ENCODE measurements at places on chromosomes 5 and 9.
A peak's percentile ranks its signal among the peaks of the same experiment; 100 is the strongest.

- DNase-seq, result no peak
These were observed 33.9 kb downstream of the UNC13B start for GRCh38 chr9:35195683-35196082.

DNA sequence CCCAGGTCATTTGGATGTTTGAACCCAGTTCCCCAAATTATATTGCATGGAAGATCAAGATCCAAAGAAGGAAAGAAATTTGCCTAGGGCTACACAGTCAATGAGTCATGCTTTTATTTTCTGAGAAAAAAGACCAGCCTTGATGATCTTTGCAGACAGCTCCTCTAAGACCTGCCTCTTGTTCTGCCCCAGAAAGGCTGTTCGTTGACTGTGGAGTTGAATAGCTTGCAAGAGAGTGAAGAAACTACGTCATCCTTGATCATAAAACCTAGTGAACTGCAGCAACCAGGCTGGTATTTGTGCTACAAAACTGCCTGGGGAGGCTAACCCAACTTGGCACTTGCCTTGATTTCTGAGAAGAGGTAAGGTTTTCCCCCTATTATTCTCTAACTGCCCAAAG is 263.9 kb downstream of the PAPPA start:
- DNase-seq, result no peak

DNA sequence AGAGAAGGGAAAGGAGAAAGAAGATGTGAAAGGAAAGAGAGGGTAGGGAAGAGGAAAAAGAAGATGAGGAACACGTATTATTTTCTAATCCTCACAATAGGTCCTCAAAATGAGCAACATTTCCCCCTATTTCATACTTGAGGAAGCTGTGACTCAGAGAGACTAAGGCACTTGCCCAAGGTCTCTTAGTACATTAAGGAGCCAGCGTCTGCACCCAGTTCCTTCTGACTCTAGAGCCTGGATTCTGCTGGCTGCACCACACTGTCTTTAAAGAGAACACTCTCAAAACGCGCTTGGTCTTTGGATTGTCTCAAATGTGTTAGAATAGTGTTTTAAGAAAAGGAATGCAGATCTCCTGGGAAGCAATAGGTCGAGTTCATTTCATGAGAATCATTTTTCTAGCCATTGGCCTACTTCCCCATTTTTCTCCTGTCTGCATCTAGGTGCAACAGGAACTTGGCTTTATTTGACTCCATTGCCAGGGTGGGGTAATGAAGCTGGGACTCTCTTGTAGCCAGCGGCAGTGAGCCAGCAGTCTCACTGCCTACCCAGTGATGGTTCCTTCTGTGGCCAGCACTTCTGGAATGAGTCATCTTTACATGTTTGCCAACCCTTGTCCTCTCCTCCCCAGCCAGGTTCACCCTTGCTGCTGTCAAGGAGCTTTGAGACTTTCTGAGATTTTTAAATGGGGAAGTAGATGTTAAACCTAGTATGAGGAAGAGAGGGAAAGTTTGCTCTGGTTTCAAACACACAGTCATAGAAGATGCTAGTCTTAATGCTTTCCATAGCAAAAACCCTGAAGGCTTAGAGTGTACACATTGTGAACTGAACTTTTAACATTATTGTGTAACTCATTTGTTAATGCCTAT is 82.7 kb downstream of the DOCK8 start:
- no peak for DNase-seq

DNA sequence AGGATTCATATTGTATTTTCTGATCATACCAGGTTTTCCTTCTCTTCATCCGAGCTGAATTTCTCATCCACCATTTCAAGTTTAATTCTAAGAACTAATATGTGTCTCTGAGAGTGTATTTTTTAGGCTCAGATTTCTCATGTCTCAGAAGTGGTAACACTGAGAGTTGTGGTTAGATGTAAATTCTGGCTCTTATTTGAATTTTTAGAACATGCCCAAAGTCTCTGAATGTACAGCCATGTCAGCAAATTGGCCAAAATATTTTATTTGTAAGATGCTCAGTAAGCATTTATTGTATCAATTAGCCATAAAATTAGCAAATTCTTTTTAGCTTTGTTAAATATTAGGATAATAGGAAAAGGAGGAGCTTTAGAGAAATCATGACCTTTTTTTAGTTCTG is 16.6 kb downstream of the SV2C start:
- no peak for DNase-seq

DNA sequence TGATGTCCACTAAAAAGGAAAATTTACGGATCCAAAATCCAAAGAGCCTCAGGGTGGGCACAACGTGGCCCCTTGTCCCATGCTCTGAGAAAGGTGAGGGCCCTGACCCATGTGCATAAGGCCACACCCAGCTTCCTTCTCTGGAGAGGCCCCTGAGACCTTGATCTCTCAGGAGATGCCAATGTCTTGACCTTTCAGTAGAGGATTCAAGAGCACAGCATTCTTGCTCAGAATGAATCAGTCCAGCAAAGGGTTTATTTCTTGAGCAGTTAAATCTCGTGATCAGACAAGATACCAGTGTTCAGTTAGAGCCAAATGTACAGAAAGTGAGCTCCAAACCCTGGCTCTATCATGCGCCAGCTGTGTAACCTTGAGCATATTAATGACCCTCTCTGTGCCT is 115.9 kb upstream of the DAPK1 start:
- no peak for DNase-seq

GRCh38 chr9:121463026-121463807 is 36.4 kb downstream of the GGTA1 start:
- DNase-seq, result peak; percentile 28

DNA sequence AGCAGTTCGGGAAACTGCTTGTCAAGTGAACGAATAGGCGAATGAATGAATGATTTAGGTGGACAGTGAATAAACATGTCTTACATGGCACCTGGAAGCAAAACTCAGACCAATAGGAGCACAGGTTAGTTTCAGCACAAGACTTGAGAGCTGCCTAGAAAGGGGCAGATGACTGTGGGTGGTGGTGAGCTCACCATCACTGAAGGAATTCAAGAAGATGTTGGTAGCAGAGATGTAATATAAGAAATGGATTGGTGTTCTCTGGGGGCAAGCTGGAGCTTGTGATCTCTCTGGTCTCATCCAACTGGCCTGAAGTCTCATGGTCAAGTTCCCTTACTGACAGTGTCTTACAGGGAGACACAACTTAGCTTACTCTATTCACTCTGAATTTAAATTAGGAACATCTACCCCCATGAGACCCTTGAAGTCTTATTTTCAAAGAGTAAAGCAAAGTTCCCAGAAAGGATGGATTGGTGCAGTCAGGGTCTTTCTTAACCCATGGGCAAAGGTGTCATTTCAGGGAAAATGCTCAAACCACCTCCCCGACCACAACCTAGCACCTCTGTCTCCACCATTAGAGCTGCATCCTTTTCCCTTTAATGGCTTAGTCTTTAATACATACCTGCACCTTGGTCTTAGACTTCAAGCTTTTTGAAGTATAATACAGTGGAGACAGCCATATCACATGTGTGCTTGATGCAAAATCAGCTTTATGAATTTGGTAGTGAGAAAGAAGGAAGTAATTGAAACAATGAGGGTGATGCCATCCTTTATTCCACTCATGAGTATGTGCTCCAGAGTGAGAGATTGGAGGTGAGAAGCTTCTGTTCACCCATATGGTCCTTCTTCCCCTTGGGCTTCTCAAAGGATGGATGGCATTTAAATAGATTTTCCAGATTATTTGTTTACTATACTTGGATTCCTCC is 5.1 kb downstream of the LCP2 start:
- no peak for DNase-seq

GRCh38 chr5:149711338-149711737 is 18.8 kb upstream of the PPARGC1B start:
- DNase-seq, result no peak

GRCh38 chr9:90629991-90630390 is 12.6 kb downstream of the DIRAS2 start:
- no peak for DNase-seq

GRCh38 chr9:113992276-113992951 is 85.7 kb downstream of the AMBP start:
- no peak for DNase-seq

GRCh38 chr5:65141493-65141892 is 340.2 kb downstream of the ADAMTS6 start:
- DNase-seq, result no peak

DNA sequence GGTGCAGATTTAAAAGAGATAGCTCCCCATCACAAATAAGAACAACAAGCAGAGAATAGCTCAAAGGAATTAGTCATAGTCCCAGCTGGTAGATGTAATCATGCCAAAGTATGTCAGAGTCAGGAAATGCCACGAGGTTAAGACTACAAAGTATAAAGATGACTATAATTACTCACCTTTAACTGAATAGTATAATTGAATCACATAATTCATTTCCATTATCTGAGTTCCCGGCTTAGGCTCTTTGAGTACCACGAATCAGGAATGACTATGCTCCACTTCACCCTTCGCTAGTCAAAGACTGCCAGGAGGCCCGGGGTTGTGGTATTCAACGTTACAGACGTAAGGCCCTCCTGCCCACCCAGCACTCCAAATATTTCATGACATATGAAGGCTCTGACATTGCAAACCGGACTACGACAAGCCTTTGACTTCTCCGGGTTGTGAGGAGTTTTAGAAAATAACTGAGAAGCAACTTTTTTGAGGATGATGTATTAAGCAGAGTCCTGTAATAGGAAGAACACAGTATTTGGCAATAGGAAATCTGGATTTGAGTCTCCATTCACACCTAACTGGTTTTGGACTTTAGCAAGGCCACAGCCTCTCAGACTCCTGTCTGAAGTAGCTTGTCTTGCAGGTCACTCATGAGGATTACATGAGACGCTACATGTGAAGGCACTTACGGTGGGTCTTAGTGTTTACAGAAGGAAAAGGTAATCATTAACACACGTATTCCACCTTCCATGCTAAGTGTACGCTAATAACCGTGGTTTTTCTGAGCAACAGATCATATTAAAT is 64.6 kb downstream of the ENC1 start:
- peak; percentile 47 for DNase-seq

DNA sequence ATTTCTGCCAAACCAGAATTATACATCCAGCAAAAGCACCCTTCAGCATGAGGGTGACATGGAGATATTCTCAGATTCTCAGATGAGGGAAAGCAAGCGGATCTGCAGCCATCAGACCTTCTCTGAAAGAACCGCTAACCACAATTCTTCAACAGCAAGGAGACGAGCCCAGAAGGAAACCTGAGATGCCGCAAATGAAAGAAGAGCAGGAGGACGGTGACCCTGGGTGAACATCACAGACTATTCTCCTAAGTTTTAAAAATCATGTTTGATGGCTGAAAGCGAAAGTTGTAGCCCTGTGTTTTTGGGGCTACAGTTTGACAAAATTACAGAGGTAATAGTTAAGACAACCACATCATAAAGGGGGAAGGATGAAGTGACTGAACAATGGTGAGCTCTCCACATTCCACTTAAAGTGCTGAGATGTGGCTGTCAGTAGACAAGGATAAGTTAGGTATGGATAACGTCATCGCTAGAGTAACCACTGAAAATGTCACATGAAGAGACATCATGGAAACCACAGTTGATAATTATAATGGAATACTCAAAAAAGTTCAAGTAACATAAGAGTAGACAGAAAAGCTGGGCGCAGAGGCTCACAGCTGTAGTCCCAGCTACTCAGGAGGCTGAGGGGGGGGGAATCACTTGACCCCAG is 31.5 kb upstream of the NSMF start:
- DNase-seq, result no peak

- DNase-seq, result no peak
These were observed 289.2 kb upstream of the PTGER4 start for GRCh38 chr5:40390281-40391149.

DNA sequence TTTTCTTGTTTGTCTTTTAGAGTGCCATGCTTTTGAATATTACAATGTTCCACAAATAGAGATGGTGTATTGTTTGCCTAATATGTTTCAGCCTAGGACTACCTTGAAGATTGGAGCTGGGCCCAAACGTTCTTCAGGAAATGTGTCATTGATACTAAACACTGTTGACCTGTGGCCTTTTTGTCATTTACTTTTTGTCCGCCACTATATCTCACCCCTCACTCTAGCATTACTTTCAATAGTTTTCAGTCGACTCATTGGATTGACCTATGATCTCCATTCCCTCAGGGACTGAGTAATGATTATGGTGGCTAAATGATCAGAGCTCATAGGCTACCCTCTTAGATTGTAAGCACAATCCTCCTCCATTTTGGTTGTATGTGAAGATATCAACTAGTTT is 115.8 kb downstream of the NUDT12 start:
- peak; percentile 28 for DNase-seq

DNA sequence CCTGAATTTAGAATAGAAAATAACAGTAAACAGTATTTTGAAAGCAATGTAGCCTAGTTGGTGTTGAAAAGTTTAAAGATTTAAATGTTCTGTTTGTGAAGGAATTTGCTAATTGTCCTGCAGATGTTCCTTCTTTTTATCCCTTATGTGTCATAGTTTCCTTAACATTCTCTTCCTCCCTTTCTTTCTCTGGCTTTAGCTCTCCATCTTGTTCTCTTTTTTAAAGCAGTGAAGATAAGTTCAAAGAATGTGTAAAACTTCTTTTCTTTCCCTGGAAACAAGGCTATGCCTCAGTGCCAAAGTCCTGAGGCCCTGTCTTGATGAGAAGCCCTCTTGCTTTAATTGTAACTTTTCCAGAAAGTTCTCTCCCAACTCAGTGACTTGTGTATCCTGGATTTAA is 24.4 kb upstream of the GAS1 start:
- no peak for DNase-seq

GRCh38 chr5:103340717-103341388 is 82.3 kb downstream of the MACIR start:
- no peak for DNase-seq

DNA sequence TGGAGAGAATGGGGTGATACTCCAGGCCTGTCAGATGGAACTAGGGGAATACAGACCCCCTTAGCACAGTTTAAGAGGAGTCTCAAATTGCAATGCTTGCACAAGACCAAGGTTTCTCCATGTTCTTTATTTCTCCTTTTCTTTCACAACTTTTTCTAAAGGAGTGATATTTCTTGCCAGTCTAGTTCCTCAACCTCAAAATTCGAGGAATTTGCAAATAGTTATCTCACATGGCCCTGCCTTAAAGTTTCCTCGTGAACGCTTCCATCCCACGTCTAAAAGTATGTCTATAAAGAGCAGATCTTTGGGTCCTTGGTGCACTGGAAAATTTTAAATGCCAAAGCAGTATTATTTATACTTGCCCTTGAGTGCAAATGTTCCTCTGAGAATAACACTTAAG is 373.8 kb upstream of the KLF4 start:
- no peak for DNase-seq

DNA sequence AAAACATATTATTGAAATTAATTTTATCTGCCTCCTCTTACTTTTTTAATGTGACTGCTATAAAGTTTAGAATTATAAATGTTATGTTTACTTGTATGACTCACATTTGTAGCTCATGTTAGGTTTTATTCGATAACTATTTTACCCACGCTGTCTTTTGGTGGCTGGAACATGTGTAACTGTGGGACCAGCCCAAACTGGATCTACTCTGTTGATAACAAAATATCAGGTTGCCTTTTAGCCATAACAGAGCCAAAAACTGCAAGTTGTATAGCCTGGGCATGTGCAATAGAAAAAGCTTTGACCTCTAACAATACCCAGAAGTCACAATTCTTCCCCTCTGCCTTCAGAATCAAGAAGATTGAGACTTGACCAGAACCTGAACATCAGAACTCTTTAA is 356.5 kb downstream of the PRELID2 start:
- no peak for DNase-seq

GRCh38 chr9:135883410-135884089 is 23.8 kb downstream of the CAMSAP1 start:
- DNase-seq, result no peak
